ENCODE measurements at places on chromosomes 12 and 14. TPM values are rescaled to one million over a fixed set of nuclear protein-coding genes. Genes with fewer than 3 reads are reported as not detected.

RAD9B gene
- 2.3 TPM for total RNA-seq

CCDC88C gene
- total RNA-seq: 36.3 TPM

P2RX2 gene
- total RNA-seq: not detected

SAMD15 gene
- not detected for total RNA-seq

OR10AD1 gene
- not detected for total RNA-seq

RNASE7 gene
- total RNA-seq: not detected

- DNase-seq: no peak
Measured at GRCh38 chr14:91322623-91323022, 78.1 kb upstream of the GPR68 start.

- DNase-seq: no peak
Measured at GRCh38 chr12:15613981-15614380, 175.2 kb downstream of the EPS8 start.

- no peak for DNase-seq
Measured at GRCh38 chr12:78210894-78211302, 380.2 kb downstream of the NAV3 start.

- DNase-seq: no peak
Measured at GRCh38 chr12:107311682-107312081, 218.3 kb upstream of the CRY1 start.

DNA sequence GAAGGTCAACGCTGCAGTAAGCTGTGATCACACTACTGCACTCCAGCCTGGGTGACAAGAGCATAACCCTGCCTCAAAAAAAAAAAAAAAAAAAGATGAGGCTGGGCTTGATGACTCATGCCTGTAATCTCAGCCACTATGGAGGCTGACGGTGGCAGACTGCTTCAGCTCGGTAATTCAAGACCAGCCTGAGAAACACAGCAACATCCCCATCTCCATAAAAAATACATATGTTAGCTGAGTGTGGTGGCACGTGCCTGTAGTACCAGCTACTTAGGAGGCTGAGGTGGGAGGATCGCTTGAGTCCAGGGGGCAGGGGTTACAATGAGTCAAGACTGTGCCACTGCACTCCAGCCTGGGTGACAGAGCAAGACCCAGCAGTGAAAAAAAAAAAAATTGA is 50.4 kb downstream of the GXYLT1 start:
- DNase-seq: no peak

DNA sequence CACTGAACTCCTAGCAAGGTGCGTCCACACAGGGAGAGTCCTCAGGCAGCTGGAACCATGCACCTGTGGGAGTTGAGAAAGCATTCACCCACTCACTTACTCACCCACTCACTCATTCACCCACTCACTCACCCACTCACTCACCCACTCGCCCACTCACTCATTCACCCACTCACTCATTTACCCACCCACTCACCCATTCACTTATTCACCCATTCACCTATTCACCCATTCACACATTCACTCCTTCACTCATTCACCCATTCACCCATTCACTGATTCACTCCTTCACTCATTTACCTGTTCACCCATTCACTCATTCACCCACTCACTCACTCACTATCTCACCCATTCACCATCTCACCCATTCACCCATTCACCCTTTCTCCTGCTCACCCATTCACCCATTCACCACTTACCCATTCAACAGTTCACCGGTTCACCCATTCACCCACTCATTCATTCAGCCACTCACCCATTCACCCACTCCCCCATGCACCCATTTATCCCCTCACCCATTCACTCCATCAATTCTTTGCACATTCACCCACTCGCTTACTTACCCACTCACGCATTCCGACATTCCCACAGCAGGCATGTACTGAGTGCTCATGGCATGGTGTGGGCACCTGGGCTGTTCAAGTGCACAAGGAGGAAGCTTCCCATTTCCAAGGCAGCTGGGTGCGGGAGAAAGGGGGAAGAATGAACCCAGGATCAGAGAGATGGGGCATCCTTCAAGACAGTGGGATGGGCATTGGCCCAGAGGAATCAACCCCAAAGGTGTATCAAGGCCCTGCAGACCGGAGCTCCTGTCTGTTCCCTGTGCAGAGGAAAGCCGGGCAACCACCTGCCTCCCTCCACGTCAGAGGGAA is 135.2 kb upstream of the C14orf180 start:
- DNase-seq: no peak

- no peak for DNase-seq
Measured at GRCh38 chr12:106885026-106885425, 70.7 kb upstream of the TMEM263 start.

DNA sequence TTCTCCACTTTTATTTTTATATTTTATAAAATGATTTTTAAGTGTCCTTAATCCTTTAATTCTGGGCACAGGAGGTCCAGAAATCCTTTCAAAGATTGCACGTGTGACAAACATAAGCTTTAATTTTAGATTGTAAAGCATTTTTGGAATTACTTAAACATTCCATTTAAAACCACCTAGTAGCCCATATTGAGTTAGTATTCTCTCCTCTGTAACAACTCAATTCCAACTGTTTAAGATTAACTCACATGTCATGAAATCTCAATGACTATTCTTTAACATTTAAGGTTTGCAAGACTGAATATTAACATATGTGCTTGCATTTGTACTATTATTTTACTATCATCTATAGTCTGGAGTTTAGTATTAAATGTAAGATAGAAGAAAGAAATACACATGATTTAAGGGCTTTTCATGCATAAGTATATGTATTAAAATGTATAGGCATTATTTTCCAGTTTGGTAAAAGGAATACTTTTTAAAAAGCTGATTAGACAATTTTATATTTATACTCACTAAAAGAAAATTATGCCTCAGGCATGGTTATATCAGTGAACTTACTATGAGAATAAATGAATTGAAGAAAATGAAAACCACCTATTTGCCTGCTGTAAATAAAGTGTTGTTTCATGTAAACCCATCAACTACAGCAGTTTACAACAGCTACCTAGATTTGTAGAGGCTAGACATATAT is 776.9 kb downstream of the SLC6A15 start:
- no peak for DNase-seq

DNA sequence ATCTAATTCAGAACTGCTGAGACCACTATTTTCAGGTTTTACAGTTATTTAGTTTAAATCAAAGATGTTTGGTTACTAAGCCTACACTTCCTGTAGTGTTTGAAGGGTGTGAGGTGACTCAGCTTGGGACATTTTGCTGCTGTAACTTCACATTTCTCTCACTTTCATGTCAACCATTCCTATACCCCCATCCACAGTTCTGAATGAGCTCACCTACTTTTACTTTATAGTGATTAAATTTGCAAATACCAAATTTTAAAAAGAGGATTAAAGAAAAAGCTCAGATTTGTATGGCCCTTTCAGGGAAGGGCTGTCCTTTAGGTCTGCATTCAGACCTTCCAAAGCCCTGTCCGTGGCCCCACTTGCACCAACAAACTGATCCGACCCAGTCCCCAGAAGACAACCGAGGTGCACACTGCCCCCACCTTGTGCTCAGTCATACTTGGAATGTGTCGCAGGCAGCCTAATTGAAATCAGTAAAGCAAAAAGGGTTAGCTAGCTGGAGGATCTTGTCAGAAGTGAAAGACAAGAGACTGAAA is 174.4 kb downstream of the MON2 start:
- DNase-seq: no peak

GRCh38 chr12:22321638-22322037 is 12.9 kb downstream of the ST8SIA1 start:
- DNase-seq: no peak

GRCh38 chr12:9773216-9773877 is 12.6 kb upstream of the CD69 start:
- no peak for DNase-seq
